Naive thymus-derived CD4-positive, alpha-beta T cell (primary cell): ENCODE measurements at places on chromosomes 7 and 10. TPM values are rescaled to one million over a fixed set of nuclear protein-coding genes. Genes with fewer than 3 reads are reported as not detected.

Gene BMPER
- not detected for polyA plus RNA-seq

Gene FRG2B
- not detected for polyA plus RNA-seq

Gene VSTM4
- polyA plus RNA-seq: not detected

Gene ZNF727
- polyA plus RNA-seq: not detected

Gene PDE1C
- not detected for polyA plus RNA-seq

Gene RFC2
- polyA plus RNA-seq: 23.7 TPM

Gene POMZP3
- polyA plus RNA-seq: 19.9 TPM

Gene NPC1L1
- not detected for polyA plus RNA-seq
